GM13977 (cell line): ENCODE measurements at places on chromosomes 1 and 21.

GRCh38 chr1:98232678-98233077 lies 311.8 kb upstream of the DPYD start:
- DNase-seq, result no peak

DNA sequence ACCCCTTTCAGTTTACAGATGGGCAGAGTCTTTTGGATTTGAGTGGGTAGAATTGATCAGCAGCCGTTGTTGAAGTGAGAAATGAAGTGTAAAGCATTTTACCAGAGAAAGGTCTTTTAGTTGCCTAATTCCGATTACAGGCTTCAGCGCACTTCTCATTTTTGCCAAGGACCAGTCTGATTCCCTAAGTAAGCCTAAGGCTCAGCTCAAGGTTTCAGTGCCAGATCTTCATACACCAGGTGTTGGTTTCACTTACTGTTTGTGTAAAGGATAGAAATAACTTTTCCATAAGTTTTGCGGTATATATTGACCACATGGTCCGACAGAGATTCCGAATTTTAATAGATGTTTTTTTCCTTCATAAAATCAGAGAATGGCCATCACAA lies 83.9 kb upstream of the BMP8A start:
- no peak for DNase-seq

GRCh38 chr1:8063298-8064036 lies 37.4 kb upstream of the ERRFI1 start:
- DNase-seq, result no peak

GRCh38 chr1:53582211-53583020 lies 123.2 kb downstream of the DMRTB1 start:
- no peak for DNase-seq

- no peak for DNase-seq
Observed at GRCh38 chr21:36202726-36203602, 46.3 kb downstream of the DOP1B start.
